HT-29 (cell line): ENCODE measurements at places on chromosomes 2 and 18. TPM values are rescaled to one million over a fixed set of nuclear protein-coding genes. Genes with fewer than 3 reads are reported as not detected.

NPHP1 gene
- total RNA-seq = 0.92 and 2.0 TPM in 2 replicates

SCYGR4 gene
- not detected in 2 replicates for total RNA-seq

PTPN2 gene
- total RNA-seq = 22.1 and 27.7 TPM in 2 replicates

GRCh38 chr18:3520230-3521085 lies 70.5 kb downstream of the TGIF1 start:
- no peak for DNase-seq

CD28 gene
- not detected in 2 replicates for total RNA-seq

HOXD1 gene
- not detected in 2 replicates for total RNA-seq

DNA sequence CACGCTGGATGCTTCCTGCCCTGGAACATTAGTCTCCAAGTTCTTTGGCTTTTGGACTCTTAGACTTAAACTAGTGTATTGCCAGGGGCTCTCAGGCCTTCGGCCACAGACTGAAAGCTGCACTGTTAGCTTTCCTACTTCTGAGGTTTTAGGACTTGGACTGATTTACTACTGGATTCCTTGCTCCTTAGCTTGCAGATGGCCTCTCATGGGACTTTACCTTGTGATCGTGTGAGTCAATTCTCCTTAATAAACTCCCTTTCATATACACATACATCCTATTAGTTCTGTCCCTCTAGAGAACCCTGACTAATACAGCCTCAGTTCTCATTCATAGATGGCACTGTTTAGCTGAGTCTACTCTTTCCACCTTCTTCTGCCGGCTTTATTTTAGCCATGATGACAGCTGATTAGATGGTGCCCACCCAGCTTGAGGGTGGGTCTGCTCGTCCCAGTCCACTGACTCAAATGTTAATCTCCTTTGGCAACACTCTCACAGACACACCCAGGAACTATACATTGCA lies 389.1 kb downstream of the NYAP2 start:
- no peak for DNase-seq

DNA sequence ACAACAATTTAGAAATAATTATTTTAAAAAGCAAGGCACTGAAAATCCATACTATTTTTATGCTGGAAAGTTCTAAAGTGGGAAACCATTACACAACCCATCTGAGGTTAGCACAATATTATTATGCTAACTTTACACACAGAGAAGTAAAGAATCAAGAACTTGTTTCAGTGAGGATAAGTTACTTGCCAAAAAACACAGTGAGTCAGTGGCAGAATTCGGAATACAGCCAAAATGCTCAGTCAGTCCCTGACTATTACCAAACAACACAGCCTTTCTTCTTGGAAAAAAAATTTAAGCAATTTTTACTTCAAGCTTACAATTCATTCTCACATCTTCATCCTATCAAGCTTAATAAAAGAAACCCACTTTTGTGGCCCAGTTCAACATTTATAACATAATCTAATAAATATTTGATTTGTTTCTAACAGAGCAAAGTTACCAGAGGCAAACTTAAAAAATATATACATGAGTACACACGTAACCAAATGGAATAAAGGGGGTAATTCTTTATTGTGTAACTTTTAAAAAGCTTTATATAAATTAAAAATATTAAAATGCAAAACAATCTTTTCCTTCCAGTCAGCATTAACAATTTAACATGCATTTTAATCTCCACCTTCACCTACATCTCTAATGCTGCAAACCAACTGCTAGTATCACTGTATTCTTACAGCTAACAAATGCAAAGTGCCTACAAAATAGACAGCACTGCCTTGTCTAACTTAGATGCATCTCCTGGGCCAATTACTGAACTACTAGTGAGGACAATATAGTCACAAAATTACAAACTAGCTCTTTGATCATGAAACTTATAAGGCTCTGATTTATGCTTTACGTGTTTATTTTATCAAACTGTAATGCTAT lies 55.2 kb downstream of the CCDC88A start:
- DNase-seq = no peak

CPO gene
- not detected in 2 replicates for total RNA-seq

- DNase-seq = no peak
Measured at GRCh38 chr2:71713581-71714580, 260.5 kb downstream of the DYSF start.

- peak; percentile 64 for DNase-seq
Measured at GRCh38 chr2:111178730-111179405, 58.2 kb downstream of the BCL2L11 start.
